AG08395 (cell line): ENCODE measurements at places on chromosomes 3 and 15.

- peak; percentile 33 for DNase-seq
Measured at GRCh38 chr15:69751566-69751965, 298.9 kb downstream of the RPLP1 start.

- DNase-seq = peak; percentile 57
Measured at GRCh38 chr15:78085928-78086327, 6.4 kb upstream of the SH2D7 start.

DNA sequence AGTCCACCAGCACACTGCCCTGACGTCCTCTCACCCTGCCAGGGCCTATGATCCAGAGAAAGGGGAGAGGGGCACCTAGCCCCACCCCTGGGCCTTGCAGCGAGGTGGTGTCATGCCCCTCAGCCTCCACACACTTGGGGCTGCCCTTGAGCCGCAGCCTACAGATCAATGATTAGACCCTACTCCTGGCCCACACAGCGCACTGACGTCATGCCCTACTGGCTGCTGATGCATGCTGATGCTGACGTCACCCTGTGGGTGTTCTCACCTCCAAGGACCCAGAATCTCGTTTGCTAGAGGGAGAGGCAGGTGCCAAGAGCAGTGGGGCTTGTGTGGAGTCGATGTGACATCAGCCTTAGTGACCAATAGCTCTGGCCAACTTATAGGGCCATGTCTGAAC lies 18.0 kb downstream of the ARL14 start:
- DNase-seq = no peak

- peak; percentile 25 for DNase-seq
Measured at GRCh38 chr3:188154809-188155574, 1.0 kb downstream of the LPP start.

GRCh38 chr3:29758108-29758433 lies 477.2 kb downstream of the RBMS3 start:
- DNase-seq = no peak

- DNase-seq = no peak
Measured at GRCh38 chr15:92533298-92533697, 122.3 kb downstream of the FAM174B start.

- DNase-seq = no peak
Measured at GRCh38 chr3:171397089-171397488, 63.1 kb downstream of the TNIK start.

DNA sequence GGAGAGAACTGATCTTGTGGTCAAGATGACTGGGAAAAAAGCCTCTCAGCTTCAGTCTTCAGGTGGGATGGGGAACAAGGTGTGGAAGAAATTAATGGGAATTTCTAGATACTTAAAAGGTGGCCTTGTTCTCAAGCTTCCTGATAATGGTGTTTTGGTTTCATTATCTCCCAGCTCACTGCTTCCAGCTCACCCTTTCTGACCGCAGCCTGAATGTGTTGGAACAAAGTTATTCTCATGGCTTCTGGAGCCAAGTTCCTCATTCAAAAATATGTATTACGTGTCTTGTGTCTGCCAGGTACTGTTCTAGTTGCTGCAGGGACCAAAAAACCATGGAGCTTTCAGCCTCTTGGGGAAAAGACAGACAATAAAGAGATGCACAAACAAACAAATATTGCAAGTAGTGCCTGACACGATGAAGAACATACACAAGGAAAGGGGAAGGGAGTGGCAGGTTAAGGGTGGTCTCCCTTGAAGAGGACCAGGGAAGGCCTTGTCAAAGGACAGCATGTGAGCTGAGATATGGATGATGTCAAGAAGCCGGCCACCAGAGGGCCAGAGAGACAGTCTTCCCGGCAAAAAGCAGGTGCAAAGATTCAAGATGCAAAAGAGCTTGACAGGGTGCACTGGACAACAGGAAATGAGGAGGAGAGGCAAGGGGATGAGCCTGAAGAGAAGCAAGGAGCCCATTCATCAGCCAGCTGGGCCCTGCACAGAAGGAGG lies 35.5 kb downstream of the ARRDC4 start:
- DNase-seq = peak; percentile 18

GRCh38 chr3:160395297-160395696 lies 3.7 kb downstream of the IFT80 start:
- DNase-seq = peak; percentile 68

- no peak for DNase-seq
Measured at GRCh38 chr3:160065282-160065681, 76.6 kb downstream of the IL12A start.
